ENCODE measurements at places on chromosomes 12 and 14. TPM values are rescaled to one million over a fixed set of nuclear protein-coding genes. Genes with fewer than 3 reads are reported as not detected.

NRIP2 gene
- not detected for total RNA-seq

DNA sequence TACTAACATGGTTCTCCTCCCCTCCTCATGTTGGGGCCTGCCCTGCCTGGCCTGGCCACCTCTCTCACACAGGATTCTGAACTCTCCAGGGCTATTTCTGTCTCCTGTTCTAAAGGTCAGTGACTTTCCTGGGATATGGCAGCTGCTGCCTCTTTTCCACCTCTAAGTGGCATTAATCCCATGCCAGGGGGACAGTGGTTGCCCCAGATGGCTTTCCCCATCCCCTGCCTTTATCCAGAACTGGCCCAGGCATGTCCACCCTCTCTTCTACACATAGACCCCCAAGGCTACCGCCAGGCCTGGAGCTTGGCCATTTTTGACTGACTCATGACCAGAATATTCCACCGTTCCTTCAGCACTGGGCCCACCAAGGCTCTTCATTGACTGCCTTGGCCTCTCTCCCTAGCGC, 90.4 kb downstream of the IRF2BPL start:
- DNase-seq: no peak

GRCh38 chr14:72532686-72533454, 361.0 kb downstream of the DPF3 start:
- no peak for DNase-seq

DNA sequence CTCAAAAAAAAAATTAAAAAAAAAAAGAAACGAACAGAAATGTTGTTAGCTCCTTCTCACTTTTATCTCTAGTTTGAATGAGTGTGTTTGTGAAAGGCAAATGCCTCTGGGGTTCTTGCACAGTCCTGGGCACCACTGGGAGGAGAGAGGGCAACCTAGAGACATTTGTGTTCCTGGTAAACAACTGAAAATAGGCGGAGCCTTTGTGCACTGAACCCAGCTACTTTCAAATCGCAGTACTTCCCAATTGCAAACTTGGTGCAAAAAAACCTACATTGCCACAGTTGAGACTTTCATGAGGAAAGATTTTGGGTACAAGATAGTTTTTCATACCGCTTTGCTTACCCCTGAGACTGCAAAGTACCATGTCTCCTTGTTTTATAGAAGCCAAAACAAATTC, 430.0 kb downstream of the ZFP36L1 start:
- no peak for DNase-seq

- peak; percentile 39 for DNase-seq
Measured at GRCh38 chr12:107320929-107321631, 227.7 kb upstream of the CRY1 start.

DNA sequence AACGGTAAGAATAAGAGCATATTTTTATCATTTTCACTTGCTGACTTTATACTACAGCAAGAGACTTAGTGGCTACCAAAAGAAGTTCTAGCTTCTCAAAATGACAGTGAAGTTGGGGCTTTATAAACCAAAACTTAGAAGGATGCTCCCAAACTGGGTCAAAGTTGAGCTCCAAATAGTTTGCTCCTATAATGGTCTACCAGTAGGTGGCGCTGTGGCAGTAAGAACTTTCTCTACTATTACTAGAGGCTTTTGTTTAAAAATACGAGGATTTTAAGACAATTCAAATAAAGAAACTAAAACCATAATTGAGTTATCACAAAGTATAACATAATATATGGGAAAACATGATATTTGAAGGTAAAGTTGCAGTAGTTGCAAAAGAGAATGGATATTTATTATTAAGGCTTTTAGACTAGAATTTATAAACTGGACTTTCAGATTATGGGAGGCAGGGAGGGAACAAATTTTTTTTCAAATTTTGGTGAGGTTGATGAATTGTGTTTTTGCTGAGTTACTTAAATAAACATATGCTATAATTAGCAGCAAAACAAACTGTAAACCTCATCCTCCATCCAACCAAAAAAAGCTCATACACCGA, 75.0 kb downstream of the TGFB3 start:
- peak; percentile 72 for DNase-seq

GRCh38 chr12:99390707-99391106, 256.8 kb upstream of the GARIN6 start:
- peak; percentile 56 for DNase-seq

- no peak for DNase-seq
Measured at GRCh38 chr14:71557351-71557750, 374.9 kb upstream of the RGS6 start.
